Right ventricle myocardium superior (tissue), 1 donor: ENCODE measurements at places on chromosomes 5 and 9. TPM values are rescaled to one million over a fixed set of nuclear protein-coding genes. Genes with fewer than 3 reads are reported as not detected.

The DIAPH1 gene
- total RNA-seq = 32.0 TPM

The ZNG1E gene
- 10.3 TPM for total RNA-seq

The LURAP1L gene
- total RNA-seq = 2.2 TPM

The POMT1 gene
- total RNA-seq = 21.8 TPM

The EIF4E1B gene
- not detected for total RNA-seq

The WDR31 gene
- total RNA-seq = 13.8 TPM

The SPINK13 gene
- not detected for total RNA-seq

The PCDHB9 gene
- total RNA-seq = 0.81 TPM

The FOXD4L3 gene
- total RNA-seq = not detected

The C5orf52 gene
- not detected for total RNA-seq

The ADRA1B gene
- total RNA-seq = 1.5 TPM

The MCIDAS gene
- total RNA-seq = not detected

The NMUR2 gene
- total RNA-seq = not detected

The NADK2 gene
- total RNA-seq = 37.3 TPM

The SLCO6A1 gene
- not detected for total RNA-seq

The KIF12 gene
- not detected for total RNA-seq

The SLC28A3 gene
- 0.24 TPM for total RNA-seq

The GFRA3 gene
- 0.94 TPM for total RNA-seq

The PCDHGA11 gene
- 5.1 TPM for total RNA-seq

The IFNB1 gene
- not detected for total RNA-seq

The GRXCR2 gene
- 9.6 TPM for total RNA-seq

The RC3H2 gene
- total RNA-seq = 33.8 TPM

The GMCL2 gene
- total RNA-seq = not detected

The PCDHGB7 gene
- total RNA-seq = 9.8 TPM

The SHC3 gene
- 0.35 TPM for total RNA-seq

The FCN2 gene
- 0.30 TPM for total RNA-seq

The C9orf50 gene
- not detected for total RNA-seq

The PSAT1 gene
- total RNA-seq = 0.83 TPM

The MOB3B gene
- 1.5 TPM for total RNA-seq

The FOXD4 gene
- total RNA-seq = not detected

The ZNF354C gene
- total RNA-seq = 4.7 TPM

The LCP2 gene
- 6.7 TPM for total RNA-seq

The CKMT2 gene
- total RNA-seq = 1,933 TPM

The HMGCS1 gene
- total RNA-seq = 21.6 TPM

The SLC34A1 gene
- total RNA-seq = not detected

The SHROOM1 gene
- total RNA-seq = 3.6 TPM

The IGFBPL1 gene
- total RNA-seq = not detected

The UBAC1 gene
- total RNA-seq = 107 TPM

The NSD1 gene
- 33.6 TPM for total RNA-seq

The GNPDA1 gene
- total RNA-seq = 22.7 TPM
